ENCODE measurements at places on chromosomes 6 and 20. TPM values are rescaled to one million over a fixed set of nuclear protein-coding genes. Genes with fewer than 3 reads are reported as not detected.

GRCh38 chr20:24610341-24611115, 141.1 kb downstream of the SYNDIG1 start:
- no peak for DNase-seq

NRSN1 gene
- not detected for total RNA-seq

BPIFB1 gene
- 61.9 TPM for total RNA-seq

EDN1 gene
- 18.9 TPM for total RNA-seq

GRCh38 chr6:163836876-163837690, 422.6 kb downstream of the QKI start:
- DNase-seq = peak; percentile 22

DNA sequence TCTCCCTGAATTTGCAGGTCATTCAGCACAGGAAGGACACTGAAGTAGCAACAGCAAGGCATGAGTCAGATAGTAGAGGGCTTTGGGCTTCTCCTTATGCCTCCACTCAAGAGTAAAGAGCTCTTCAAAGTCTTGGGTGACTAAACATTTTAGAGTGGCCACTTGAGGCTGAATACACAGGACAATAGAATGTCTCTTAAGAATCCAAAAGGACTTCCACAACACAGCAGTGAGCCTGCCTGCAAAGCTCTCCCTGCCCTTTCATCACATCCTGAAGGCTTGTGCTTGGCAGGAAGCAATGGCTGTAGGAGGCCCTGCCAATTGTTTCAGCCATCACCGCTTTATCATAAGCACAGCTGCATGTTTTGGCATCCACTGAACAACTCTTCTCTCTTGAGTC, 36.8 kb downstream of the FOXQ1 start:
- DNase-seq = peak; percentile 99

- DNase-seq = no peak
Observed at GRCh38 chr6:163200289-163200688, 214.2 kb upstream of the QKI start.

DNA sequence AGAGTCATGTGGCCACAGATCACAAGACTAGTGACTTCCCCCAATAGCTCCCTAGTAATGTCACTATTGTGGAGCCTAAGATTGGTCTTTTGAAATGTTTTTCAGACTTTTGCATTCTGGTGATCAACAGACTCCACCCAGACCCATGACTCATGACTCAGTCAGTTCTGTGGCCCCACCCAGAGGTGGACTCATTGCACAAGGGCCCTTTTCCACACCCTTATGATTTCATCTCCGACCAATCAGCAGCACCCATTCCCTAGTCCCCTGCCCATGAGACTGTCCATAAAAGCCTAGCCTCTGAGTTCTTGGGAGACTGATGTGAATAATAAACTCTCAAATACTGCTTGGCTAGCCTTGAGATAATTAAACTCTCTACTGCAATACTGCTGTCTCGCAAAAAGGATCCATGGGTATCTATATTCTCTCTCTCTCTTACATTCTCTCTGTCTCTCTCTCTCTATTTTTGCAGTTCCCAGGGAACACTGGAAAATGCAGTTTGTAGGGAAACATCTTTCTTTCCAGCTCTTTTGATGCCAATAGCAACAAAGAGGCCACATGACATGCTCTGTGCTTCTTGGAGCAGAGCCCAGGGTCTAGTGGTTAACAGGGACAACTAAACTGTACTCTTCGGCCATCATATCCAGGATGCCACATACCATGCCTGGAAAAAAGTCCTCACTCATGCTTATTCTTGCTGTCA, 71.3 kb upstream of the IYD start:
- DNase-seq = no peak

TRIM31 gene
- not detected for total RNA-seq

- no peak for DNase-seq
Observed at GRCh38 chr6:81067057-81067456, 685.4 kb downstream of the TENT5A start.

GRCh38 chr6:124683507-124683906, 278.7 kb upstream of the RNF217 start:
- DNase-seq = no peak

DNA sequence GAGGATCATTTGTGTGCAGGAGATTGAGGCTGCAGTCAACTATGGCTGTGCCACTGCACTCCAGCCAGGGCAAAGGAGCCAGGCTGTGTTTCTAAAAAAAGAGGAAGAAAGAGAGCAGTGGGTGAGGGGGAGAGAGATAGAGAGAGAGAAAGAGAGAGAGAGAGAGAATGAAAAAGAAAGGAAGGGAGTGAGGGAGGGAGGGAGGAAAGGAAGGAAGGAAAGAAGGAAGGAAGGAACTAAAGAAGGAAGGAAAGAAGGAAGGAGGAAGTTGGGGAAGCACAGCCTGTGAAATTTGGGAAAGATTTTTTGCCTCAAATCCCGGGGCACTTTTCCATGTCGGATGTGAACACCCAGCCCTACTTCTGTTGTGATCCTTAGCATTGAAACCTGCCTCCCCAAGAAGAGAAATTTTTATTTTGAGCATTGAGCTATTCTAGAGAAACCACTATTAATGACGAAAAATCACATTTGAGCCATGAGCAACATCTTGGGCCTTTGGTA, 57.8 kb downstream of the FOXA2 start:
- DNase-seq = no peak

DNA sequence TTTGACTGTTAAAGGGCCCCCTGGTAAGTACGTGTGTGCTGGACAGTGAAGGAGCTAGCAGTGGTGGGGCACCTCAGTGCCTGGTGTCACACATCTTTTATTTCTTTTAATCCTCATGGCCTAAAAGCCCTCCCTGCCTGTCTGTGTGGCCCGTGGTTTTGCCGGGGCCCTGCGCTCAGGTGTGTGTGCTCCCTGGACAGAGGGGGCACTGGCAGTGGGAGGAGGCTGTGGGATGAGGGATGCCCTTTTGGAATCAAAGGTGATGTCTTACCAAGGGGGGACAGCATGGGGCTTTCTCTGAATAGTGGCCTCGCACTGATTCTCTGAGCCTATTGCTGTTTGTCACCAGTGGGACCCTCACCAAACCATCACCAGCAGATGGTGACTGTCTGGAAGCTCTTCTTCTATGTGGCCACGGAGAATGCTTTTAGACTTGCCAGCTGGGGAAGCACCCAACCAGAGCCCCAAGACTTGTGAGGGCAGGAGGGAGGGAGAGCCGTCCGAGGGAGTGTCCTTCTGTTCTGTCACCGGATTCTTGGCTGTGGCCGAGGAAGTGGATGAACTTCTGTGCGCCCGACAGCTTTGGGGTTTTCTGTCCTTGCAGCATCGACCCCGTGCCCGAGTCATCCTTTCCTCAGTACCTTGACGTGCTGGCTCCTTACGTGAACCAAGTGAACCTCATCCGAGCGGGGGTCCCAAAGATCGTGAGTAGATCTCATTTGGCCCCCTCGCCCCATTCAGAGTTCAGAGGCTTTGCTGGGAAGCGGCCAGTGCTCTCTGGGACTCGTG, 18.1 kb downstream of the PNLDC1 start:
- no peak for DNase-seq
